Coronary artery (tissue), 2 donors: ENCODE measurements at places on chromosomes 13 and 19.

DNA sequence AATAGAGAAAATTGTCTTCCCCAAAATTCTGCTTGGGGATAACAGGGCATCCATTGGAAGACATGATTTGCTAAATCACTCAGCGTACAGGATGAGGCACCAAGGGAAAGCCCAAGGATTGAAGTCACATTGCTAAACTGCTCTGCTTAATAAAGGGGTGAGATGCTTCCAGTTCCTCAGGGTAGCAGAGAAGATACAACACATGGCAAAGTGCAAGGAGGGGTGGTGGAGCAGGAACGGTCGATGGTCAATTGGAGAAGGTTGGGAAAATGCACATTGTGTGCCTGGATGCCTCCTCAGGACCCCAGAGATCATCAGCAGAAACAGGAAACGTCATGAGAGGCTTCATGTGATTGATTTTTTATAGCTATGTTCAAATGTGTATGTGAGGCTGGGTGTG, 116.3 kb upstream of the SOX1 start:
- DNase-seq = no peak

DNA sequence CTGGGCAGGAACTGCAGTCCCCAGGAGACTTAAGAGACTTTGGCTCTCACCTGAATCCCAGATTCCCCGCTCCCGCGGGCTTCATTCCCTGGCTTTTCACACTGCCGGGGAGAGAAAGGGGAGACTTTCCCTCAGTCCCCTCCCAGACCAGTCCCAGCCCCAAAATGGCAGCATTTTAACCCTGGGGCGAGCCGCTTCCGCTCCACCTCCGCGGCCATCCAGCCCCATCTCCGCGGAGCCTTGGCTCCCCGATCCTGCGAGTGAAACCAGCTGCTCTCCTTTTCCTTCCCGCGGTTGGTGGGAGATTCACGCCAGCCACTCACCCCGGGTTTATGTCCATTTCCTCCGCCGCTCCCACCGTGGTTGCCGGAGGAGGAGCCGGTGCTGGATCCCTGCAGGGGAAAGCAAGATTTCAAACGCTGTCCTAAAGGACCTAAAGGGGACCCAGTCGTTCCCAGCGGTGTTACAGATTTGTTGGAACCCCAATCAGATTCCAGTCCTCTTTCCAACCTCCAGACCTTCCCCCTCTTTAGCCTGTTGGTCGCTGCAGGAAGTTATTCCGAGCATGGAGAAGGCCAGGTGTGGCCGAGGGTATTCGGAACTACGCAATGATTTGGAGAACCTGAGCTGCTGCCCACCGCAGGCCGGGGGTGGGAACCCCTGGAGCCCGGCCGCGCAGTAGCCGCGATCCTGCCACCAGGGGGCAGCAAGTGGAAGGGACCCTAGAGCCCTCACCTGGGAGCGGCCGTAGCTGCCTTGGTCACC, 3.4 kb downstream of the DMKN start:
- no peak for DNase-seq

DNA sequence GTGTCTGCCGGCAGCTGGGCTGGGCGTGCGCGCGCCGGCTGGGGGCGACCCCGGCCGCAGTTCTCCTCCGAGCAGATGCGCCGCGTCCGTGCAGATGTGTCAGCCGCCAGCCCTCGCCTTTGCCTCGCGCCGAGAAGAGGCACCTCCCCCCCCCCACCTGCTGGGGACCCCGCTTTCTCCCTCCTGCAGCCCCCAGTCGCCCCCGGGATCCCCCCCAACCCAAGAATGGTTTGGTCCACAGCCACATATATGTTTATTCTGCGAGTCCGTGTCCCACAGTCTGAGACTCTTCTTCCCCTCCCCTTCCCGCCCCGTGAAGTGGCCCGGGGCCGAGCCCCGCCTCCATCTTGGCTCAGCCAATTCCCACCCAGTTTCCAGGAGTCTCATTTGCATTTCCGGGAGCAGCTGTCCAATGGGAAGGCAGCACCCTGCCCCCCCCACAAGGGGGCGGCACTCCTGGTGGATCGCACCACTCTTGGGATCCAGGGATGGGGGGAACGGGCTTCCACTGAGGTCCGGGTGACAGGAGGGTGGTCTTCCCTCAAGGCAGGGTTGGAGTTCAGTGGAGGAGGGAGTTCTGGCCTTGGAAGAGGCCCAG, 8.6 kb downstream of the ISOC2 start:
- DNase-seq = peak; percentile 80

GRCh38 chr19:32686847-32687475, 4.7 kb upstream of the NUDT19 start:
- no peak for DNase-seq

DNA sequence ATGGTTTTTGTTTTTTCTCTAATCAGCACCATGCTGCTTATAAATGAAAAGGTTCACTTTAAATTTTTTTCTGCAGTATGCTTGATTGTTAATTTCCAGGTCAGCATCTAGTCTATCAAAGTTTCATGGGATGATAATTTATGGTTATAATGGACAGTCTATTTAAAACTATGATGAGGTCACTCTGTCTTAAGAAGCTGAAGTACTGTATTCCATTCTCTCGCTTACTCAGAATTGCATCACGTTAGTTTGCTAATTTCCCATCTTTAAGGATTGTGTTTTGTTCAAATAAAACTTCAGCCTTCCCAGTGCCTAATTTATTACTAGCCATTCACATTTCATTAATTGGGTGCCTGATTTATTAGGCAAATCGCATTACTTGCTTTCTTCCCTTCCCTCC, 94.3 kb downstream of the GPC6 start:
- DNase-seq = no peak

- DNase-seq = no peak
Observed at GRCh38 chr13:54029226-54029625, 1000.6 kb downstream of the OLFM4 start.

GRCh38 chr13:73970421-73971055, 163.7 kb downstream of the KLF12 start:
- DNase-seq = no peak

- no peak for DNase-seq
Observed at GRCh38 chr13:21218351-21219035, 42.0 kb downstream of the MRPL57 start.

- no peak for DNase-seq
Observed at GRCh38 chr19:608155-609003, 18.7 kb downstream of the HCN2 start.

GRCh38 chr13:55345224-55345623, 1795.5 kb upstream of the PRR20A start:
- no peak for DNase-seq

GRCh38 chr19:35013041-35013819, 13.1 kb downstream of the GRAMD1A start:
- peak; percentile 75 for DNase-seq

GRCh38 chr13:50255639-50256038, 240.4 kb downstream of the KCNRG start:
- DNase-seq = no peak

GRCh38 chr19:48524732-48525131, 13.1 kb upstream of the LMTK3 start:
- no peak for DNase-seq

DNA sequence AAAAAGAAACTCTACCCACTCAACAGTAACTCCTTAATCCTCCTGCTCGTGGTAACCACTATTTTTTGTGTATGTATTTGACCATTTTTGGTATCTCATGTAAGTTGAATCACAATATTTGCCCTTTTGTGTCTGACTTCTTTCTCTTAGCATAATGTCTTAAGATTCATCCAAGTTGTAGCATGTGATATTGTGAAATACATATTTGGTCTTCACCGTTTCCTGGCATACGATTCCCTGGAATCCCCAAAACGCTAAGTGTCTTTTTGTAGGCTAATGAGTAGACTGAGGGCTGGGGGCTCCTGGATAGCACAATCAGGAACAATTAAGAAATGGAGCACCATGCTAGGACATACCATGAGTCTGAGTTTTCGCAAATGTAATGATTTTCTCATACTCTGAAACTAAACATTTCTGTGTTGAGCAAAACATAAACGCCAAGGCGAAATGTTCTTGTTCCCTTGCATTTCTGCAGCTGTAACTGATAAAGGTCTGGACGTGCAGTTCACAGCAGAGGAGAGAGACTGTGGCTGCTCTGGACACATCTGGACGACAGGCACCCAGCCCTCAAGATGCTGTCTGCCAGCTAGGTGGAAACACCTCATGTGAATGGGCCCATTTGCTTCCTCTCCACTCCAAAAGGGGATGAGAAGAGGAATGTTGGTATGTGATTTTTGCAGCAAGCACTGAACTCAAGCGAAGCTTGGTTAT, 38.4 kb downstream of the BRD4 start:
- DNase-seq = no peak

- no peak for DNase-seq
Observed at GRCh38 chr19:6229216-6229913, 50.4 kb downstream of the MLLT1 start.

- DNase-seq = no peak
Observed at GRCh38 chr19:2627855-2628254, 74.6 kb downstream of the GNG7 start.

GRCh38 chr19:17079710-17080439, 4.3 kb downstream of the MYO9B start:
- peak; percentile 94 for DNase-seq

DNA sequence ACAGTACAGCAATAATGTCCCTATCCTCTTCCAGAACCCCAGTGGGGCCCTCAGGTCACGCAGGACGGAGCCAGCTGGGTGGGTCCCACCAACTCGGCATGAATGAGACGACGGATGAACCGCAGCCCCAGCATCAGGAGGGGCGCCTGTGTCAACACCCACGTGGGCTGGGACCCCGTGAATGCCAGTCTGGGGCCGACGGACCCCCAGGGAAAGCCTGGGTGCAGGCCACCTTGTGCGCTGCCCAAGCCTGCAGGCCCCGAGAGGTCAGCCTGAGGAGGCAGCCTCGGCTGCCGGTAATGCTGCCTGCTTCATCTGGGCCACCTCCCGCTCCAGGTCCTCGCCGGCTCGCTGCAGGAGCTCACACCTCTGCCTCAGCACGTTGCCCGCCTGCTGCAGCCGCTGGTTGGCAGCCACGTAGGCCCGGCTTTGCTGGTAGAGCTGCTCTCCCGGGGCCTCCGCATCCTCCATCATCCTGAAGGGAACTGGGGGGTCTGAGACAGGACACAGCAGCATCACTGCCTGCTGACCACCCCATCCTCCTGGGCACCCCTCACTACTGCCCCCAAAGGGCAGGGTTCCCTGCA, 4.2 kb downstream of the C19orf25 start:
- no peak for DNase-seq

DNA sequence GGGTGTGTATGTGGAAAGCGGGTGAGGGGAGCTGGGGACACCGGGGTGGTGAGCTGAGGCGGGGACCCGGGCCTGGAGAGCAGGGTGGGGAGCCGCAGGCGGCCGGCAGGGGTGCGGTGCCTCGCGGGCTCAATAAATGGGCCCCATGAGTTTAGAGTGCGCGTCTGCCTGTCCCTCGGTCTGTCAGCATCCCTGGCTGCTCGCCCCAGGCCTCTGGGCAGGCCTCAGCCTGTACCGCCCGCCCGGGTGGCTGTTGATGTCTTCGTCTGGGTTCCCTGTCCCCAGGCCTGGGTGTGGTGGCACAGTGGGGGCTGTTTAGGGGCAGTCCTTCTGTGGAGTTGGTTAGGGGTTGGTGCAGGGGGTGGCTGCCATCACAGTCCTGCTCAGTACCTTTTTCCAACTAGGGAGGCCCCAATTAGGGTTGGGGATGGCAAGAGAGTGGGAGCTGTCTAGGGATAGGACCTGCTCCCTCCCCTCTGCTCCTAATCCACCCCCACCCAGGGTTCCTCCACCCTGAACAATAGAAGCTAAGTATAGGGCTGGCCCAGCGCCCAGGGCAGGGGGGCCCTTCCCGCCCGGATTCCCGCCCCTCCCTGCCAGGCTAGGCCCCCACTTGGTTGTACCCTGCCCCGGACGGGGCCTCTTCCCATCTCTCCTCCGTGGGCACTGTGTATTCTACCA, 12.2 kb downstream of the CIC start:
- peak; percentile 87 for DNase-seq

GRCh38 chr13:31522396-31522795, 216.9 kb upstream of the RXFP2 start:
- no peak for DNase-seq

DNA sequence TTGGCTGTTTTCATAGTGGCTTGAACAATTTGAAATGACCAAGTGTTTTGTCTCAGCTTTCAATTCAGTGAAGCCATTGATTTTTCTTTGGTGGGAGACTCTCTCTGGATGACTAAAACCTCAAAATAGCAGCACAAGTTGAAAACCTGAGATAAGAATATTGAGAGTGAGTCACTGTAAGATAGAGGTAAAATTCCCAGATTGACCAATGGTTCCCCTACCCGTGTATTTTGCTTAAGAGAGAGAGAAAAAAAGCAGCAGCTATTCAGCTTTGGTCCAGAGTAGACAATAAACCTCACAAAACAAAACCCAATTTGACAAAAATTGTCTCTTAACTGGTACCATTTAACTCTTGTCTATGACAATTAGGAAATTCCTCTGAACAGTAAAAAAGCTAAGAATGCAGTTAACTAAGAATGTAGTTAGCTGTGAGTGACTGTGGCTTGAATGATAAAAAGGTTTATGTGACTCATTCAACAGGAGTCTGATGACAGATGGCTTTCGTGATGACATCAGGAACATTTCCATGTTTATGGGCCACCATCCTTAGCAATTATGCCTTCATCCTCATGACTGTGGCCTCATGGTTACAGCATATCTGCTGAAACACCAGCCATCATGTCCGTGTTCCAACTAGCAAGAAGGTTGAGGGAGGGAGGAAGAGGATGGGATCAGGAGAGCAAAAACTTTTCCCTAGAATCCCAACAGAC, 356.9 kb downstream of the NDFIP2 start:
- DNase-seq = no peak

- no peak for DNase-seq
Observed at GRCh38 chr19:7456964-7457541, 31.8 kb downstream of the PEX11G start.

GRCh38 chr13:95880331-95880730, 172.9 kb downstream of the UGGT2 start:
- no peak for DNase-seq

DNA sequence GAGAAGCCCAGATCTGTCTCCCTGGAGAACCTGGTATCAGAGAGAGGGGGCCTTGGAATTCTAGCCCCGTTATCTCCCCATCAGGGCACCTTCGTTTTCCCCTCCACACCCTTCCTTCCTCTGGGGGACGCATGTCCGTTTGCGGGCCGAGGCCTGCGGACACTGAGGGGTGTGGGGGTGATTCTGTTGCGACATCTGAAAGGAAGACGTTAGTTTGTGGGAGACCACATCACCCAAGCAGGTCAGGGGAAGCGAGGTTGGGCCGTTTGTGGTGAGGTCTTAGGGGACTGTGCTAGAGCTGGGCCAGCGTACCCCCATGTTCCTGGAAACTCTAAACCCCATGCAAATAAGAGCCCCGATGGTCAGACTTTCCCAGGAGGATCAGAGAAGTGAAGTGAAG, 3.7 kb upstream of the HSH2D start:
- no peak for DNase-seq

DNA sequence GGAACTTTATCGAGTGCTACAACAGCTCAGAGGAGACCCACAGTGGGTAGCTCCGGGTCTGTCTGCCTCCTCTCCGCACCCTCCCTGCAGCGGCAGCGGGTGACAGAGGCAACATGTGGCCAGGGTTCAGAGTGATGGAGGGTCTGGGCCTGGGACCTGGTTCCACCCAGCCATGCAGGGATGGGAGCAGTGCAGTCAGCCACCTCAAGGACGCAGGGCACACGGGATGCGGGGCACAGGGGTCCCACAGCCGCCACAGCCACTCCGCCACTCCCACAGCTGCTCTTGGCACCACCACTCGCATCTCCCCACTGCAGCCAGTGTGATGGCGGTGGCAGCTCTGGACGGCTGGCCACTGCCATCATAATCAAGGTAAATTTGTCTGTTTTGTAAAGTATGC, 892.9 kb downstream of the OLFM4 start:
- no peak for DNase-seq
